ENCODE measurements at places on chromosomes 4 and X.

DNA sequence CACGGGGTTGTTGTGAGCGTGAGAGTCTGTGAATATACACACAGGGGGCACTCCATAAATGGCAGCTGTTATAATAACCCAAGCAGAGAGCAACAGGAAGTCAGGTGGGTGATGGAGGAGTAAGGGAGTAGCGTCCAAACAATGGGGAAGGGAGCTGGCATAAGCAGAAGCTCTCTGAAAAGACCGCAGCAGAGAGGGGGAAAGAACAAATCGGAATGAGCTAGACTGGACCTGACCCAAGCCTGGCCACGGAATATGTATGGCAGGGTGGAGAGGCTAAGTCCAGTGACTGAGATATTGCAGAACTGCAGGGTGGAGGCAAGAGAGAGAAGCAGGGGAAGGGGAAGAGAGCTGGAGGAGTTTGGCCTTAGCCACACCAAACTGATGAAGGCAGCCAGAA, 6.5 kb upstream of the GJB1 start:
- no peak for DNase-seq

DNA sequence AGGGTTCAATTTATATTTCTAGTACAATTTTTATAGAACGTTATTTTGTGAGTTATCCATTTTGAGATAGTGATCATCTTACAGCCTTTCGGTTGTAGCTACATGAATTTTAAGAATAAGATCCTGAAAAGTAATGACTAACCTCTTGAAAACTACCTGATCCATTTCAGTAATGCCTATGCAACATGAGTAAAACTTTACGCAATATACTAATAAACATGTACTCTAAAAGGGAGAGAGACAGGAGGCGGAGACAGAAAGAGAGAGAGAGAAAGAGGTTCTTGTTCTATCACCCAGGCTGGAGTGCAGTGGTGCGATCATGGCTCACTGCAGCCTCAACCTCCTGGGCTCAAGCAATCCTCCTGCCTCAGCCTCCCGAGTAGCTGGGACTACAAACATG, 816.1 kb downstream of the CCSER1 start:
- no peak for DNase-seq

DNA sequence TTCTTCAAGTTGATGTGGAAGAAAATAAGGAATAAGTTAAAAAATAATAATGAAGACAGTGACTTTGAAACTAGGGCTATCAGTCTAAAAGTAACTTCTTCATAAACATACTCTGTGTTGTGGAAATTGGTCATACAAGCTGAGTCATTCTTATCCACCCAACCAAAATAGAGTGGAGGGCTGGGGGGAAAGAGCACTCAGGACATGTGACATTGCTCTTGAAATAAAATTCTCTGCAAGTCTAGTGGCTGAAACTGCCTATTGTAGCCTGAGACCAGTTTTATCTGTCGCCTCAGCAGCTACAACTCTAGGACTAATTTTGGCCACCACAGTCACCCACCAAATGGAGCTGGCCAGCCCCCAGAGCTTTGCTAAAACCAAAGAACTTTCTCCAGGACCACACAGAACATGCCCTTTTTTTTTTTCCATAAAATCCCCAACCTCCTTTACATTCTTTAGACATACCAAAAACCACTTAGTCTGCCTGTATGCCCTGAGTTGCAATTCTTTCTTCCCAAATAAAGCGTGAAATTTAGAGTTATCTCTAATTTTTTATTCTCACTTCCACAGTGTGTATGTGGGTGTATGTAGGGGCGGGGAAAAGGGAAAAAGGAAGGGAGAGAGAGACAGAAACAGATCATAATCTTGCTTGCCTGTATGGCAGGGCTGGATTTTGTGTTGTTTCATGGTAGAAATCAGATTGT, 23.0 kb upstream of the SLC25A4 start:
- no peak for DNase-seq

GRCh38 chr4:83490876-83491450, 6.1 kb upstream of the ABRAXAS1 start:
- DNase-seq: no peak

GRCh38 chr4:54556051-54556450, 101.7 kb upstream of the KIT start:
- DNase-seq: no peak

DNA sequence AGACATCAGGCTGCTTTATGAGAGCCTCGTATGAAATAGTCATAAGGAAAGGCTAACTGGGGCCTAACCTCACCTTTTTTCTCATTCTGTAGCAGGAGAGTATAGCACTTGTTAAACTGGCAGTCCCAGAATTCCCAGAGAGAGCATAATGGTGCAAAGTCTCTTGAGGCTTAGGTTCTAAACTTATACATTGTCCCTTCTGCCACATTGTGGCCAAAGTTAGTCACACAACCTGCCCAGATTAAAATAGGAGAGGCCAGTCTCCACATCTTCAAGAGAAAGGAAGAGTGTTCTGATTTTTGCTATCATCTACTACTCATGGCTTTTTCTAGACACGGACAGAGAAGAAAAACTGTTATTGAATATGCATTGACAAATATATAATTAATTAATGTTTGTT, 1588.9 kb upstream of the PCDH7 start:
- no peak for DNase-seq

DNA sequence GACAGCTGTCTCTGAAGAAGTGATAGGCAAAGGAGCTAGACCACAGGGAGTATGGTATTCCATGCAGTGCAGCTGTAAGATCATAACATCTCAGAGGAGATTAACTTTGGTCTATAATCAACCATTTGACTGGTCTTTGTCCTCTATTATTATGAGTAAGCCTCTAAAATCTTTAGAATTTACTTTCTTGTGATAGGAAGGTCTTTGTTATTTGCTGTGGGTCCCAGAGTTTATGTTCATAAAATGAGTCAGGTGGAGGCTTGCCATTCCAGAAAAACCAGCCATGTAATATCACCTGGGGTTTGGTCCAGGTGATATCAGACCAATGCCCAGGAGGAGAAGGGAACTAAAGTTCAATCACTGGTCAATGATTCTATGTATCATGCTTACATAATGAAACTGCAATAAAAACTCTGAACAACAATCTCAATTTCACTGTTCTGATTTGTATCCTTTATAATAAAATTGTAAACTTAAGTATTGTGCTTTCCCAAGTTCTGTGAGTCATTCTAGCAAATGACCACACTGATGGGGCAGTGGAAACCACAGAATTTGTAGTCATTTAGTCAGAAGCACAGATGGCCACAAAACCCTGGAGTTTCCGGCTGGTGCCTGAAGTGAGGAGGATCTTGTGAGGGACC, 239.6 kb upstream of the TRAM1L1 start:
- DNase-seq: no peak

DNA sequence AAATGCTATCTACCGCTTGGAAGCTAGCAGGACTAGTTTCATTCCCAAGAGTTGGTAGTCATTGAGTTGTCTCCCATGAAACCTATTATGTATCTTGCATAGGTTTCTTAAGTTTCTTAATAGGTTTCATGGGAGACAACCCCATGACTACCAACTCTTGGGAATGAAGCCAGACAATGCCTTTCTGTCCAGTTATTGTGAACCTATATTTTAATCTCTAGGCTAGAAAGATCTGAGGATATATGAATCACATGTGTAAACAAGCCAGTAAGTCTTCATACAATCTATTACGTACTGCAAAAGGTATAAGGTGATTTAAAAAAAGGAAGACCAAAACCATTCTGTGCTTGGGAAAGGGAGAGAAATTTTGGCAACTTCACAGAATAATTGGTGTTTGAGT, 162.6 kb downstream of the INPP4B start:
- no peak for DNase-seq

DNA sequence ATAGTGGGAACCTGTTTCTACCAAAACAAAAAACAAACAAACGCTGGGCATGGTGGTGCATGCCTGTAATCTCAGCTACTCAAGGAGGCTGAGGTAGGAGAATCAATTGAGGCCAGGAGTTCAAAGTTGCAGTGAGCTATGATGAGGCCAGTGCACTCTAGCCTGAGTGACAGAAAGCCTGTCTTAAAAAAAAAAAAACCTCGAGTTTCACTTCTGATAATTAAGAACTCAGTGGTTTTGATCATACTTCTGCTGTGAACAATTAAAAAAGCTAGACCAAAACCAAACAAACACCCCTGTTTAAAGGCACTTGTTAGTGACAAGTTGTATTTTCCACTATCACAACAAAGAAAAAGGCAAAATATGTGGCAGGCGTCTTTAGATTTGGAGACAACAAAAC, 15.0 kb upstream of the UBE2D3 start:
- DNase-seq: no peak

GRCh38 chrX:148389629-148390028, 110.8 kb upstream of the AFF2 start:
- DNase-seq: no peak

- DNase-seq: no peak
These were observed 54.9 kb downstream of the WFS1 start for GRCh38 chr4:6324461-6324998.

DNA sequence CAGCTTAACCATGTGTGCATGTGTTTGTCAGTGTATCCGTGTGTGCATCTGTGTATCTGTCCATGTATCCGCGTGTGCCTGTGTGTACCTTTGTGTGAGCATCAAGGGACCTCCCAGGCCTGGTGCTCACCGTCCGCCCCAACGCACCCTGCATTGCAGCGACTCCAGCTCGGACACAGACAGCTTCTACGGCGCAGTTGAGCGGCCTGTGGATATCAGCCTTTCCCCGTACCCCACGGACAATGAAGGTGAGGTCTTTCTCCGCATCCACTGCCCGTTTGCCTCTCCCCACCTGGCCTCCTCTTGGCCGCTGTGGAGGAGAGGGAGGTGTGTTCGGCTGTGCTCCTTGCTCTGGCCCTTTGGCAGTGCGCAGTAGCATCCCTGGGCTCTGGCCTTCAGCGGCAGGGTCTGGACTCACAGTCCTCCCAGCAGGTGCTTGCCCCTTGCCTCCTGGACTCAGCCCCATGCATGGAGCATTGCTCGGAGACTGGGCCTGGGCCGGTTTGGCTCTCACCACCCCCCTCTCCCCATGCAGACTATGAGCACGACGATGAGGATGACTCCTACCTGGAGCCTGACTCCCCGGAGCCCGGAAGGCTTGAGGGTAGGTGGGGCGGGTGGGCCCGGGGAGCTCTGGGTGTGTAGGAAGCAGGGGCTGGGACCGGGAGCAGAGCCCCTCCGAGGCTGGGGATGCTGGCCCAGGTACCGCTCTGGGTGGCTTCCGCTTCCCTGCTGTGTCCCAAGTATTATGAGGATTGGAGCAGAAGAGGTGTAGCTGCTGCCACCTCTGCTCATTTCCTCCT, 16.4 kb upstream of the ADD1 start:
- DNase-seq: no peak

- DNase-seq: no peak
These were observed 19.6 kb downstream of the NKX3-2 start for GRCh38 chr4:13524504-13525243.

- no peak for DNase-seq
These were observed 36.9 kb upstream of the FAT1 start for GRCh38 chr4:186760576-186760975.

DNA sequence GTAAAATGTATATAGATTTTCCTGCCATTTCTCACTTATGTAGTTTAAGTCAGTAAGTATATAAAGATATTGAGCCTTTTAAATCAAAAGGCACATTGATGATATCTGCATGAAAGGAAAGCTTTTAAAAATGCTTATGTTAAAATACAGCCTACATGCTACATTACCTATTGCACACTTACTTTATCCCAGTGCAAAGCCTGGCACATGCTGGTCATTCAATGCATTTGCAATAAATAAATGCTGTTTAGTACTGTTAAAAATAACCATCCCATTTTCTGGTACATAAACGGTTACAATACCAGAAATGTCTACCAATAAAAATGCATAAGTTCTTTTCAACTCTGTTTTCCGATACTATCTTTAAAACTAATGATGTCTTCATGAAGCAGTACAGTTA, 22.1 kb upstream of the SPATA4 start:
- DNase-seq: no peak

DNA sequence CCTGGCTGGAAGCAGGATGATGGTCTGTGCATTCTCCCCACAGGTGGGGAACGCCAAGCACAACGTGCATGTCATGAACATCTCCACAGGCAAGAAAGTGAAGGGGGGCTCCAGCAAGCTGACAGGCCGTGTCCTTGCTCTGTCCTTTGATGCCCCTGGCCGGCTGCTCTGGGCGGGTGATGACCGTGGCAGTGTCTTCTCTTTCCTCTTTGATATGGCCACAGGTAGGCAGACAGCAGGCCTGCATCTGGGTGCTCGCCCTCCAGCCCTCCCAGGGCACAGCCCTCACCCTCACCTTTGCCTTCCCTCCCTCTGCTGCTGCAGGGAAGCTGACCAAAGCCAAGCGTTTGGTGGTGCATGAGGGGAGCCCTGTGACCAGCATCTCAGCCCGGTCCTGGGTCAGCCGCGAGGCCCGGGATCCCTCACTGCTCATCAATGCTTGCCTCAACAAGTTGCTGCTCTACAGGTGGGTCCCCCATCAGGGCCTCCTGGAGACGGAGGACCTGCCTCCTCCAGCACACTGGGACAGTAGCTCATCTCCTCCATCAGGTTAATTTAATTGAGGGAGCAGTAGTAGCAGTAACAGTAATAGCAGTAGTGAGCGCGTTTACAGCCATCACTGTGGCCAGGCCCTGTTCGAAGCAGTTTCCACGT, 4.6 kb downstream of the WDR13 start:
- no peak for DNase-seq

DNA sequence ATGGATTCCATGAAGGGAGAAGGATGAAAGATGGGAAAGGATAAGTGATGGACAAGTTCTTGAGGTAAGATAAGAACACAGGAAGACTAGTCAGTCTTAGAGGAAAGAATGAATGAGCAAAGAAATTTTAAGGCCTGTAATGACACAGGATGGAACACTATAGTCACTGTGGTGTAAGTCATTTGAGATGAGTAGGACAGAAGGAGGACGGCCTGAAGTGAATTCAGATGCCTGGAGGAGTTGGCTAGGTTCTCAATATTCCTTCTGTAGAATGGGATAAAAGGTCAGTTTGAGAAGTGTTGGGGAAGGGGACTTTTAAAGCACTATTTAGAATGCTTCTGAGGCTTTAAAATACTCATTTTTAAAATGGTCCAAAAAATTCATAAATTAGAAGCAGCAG, 3.9 kb downstream of the MSMO1 start:
- no peak for DNase-seq

DNA sequence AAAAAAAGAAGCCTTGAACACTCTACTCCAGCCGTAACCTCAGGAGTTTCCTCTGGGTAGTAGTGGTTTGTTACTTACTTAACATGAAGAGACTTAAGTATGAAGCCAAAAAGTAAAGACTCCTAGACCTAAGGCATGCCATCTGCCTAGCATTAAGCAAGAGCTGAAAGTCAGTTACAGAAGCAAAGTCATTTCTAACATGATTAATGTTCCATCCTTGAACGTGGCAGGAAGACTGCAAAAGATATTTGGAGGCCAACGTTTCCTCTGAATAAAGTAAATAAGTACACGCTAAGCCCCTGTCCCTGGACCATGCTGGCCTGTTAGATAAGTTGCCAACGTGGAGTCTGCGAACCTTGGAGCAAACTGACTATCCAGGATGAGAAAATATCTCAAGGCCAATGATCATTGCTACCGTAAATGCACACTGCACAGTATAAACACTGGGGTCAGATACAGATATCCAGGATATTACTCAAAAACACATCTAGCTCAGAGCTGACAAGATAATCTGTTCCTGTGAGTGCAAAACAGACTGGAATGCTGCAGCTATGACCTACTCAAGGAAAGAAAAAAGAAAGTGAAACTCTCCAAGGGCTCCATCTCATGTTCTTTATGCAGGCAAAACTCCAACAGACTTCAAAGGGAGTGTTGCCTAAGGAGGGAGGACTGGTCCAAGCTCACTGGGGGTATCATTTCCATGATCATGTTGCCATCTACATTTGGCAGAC, 255.8 kb downstream of the COL25A1 start:
- DNase-seq: no peak
